ENCODE measurements at places on chromosomes 1 and 21.

DNA sequence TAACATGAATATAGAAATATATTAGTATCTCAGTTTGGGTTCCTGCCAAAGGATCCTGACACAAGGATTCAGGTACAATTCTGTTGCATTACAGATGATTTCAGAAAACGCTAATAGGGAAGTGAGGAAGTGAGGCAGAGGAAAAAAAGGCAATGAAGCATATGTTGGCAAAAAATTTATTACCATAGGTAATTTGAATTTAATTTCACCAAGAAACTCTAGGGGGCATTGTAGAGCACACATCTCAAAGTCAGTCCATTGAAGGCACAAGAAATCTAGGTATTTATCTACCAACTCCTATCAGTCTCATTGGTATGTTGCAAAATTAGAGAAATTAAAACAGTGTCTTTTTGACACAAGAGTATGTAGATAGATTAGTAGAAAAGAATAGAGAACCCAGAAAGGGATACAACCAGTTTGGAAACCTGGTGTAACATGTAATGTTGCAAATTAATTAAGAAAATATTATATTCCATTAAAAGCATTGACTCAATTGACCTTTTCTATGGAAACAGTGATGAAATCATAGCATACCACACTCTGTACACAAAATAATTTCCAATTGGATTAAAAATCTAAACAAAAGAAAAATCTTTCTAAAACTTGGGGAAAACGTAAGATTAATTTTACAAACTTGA lies 104.9 kb upstream of the SNX7 start:
- DNase-seq, result no peak

GRCh38 chr1:920010-920409 lies 3.7 kb upstream of the SAMD11 start:
- DNase-seq, result no peak

DNA sequence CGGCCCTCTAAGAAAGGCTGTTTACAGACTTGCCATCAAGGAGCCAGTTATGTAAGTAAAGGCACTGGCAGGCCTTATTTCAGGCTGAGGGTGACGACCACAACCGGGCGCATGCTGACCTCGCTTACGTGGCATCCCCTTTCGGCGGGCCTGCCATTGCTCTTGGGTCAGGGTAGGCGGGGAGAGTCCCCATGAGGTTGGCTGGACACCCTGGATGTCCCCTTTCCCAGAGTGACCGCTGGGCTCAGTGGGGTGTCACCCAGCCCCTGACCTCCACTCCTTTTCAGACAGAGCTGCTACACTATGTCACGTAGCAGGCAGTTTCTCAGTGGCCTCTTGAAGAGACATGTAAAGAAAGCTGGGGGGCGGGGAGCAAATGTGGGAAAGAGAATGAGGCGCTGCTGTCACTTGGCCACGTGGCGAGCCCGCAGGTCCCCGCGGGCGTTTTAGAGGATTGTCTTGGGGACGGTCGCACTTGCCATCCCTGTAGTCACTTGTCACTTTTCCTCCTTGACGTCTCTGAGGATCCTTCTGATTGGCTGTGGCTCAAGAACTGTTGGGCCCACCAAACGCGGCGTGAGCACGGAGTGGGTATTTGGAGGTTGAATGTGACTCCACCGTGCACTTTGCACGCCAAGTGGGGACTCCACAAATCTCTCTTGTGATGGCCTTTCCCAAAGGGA lies 42.2 kb downstream of the SLC37A1 start:
- no peak for DNase-seq

DNA sequence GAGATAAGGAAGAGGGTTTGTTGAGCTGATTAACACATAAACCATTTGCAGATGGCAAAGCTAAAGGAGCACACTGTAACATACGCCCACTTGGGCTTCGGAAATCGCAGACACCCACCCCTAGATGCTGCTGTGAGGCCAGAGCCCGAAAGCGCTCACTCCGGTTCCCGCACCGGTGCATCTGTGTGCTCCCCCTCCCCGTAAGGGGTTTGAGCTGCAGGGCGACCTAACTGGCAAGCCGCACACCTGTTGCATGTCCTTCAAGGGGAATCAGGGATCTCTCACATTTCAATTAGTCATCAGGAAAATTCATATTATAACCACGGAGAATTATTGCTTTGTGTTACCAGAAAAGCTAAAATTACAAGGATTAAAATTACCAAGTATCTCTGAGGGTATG lies 1.4 kb upstream of the CFH start:
- DNase-seq, result no peak

DNA sequence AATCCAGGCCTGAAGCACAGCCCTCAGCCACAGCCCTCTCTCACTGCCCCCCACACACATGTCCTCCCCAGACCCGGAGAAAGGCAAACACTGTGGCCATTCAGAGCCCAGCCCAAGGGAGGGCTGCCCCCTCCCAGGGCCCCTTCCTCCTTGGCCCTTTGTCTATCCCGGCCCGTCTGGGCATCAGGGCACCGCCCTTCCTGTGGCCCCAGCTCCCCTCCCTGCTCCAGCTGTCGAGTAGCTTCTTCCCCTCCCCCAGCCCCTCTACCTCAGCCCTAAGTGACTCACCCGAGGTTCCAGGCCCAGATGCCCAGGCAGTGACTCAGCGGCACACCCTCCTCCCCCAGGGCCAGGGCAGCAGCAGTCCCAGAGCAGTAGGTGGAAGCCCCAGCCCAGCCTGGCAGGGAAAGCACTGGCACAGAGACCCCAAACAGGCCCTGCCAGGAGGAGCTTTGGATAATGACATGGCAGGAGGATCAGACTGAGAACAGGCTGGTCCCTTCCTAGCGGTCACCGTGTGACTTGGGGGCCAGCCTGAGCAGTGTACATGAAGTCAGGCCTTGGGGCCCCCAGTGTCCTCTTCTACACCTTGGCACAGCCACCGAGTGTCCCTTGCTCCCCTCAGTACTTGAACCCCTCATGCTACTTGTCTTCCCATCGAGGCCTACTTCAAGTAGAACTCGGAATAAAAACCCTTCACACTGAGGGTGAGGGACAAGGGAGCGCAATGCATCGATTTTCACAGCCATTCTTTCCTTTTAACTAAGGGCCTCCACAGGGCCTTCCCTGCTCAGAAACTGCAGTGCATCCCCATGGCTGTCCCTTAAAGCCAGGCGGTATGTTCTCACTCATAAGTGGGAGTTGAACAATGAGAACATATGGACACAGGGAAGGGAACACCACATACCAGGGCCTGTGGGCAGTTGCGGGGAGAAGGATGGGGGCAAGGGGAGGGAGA lies 1.0 kb upstream of the S100A2 start:
- peak; percentile 78 for DNase-seq

DNA sequence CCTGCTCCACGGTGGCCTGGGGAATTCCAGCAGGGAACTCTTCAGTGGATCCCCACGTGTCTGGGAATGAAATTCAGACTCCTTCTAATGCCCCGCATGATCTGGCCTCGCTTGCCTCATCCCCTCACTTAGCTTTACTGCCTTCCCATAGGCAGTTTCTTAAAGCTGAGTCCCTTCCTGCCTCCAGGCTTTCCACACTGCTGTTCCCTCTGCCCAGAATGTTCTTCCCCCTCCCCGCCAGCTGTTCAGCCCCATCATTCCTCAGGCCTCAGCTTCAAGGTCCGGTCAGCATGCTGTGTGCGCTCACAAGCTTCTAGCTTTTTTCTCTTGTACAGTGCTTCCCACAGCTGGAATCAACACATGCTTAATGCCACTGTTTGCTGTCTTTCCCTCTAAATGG lies 54.9 kb upstream of the WASF2 start:
- no peak for DNase-seq

DNA sequence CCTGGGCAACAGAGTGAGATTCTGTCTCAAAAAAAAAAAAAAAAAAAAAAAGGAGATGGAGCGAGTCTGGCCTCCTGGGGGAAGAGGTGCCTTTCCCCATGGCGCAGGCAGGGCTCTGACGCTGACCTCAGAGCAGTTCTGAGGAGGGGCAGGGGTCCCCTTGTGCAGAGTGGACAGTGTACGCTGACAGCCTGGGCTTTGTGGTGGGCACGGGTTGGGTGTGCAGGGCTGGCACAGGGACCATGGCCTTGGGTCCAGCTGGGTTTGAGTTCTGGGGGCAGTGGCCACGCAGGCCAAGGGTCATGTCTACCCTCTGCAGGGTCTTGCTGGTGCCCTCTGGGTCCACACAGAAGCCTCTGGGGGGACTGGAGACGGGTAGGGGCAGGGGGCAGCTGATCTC lies 260.1 kb upstream of the C1orf174 start:
- no peak for DNase-seq

DNA sequence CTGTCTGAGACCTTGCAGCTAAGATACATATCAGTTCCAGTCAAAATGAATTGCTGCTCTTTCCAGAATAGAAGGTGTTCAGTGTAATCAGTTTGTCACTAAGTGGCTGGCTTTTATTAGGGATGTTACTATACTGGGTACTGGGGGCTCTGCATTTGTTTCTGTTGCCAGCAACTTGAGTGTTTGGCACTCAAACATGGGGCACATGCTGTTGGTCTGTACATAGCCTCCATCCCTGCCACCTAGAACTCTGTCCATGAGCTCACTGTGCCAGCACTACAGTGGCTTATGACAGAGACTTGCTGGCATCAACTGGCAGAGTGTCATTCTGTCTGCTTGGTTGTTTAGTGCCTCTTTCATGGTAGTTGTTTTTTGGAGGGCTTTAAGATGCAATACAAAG lies 45.1 kb downstream of the RGSL1 start:
- DNase-seq, result no peak

DNA sequence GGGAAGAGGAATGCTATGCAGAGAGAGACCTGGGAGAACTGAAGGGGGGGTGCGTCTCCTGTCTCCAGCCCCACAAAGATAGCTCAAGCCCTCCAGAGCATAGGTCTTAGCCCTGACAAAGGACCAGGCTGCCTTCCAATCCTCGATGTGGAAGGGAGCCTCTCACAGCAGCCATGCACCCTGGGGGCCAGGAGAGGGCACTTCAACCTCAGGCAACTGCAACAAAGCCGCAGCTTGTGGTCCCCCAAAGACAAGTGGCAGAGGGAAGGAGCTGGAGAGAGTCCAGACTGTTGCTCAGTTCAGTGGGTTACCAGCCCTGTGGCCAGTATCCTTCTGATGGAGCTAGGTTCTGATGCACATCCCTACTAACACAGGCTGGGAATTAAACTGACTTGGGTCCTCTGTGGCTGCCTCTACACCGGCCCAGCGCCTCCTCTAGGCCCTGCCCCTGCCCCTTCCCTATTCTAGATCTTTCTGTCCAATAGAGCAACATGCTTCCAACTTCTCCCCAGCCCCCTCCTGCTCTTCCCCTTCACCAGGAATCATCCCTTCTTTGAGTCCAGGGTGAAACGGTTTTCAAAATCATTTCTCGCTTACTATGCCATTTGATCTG lies 100.7 kb upstream of the SPATA6 start:
- DNase-seq, result no peak

- DNase-seq, result no peak
Observed at GRCh38 chr1:19164274-19165015, 45.6 kb downstream of the UBR4 start.

DNA sequence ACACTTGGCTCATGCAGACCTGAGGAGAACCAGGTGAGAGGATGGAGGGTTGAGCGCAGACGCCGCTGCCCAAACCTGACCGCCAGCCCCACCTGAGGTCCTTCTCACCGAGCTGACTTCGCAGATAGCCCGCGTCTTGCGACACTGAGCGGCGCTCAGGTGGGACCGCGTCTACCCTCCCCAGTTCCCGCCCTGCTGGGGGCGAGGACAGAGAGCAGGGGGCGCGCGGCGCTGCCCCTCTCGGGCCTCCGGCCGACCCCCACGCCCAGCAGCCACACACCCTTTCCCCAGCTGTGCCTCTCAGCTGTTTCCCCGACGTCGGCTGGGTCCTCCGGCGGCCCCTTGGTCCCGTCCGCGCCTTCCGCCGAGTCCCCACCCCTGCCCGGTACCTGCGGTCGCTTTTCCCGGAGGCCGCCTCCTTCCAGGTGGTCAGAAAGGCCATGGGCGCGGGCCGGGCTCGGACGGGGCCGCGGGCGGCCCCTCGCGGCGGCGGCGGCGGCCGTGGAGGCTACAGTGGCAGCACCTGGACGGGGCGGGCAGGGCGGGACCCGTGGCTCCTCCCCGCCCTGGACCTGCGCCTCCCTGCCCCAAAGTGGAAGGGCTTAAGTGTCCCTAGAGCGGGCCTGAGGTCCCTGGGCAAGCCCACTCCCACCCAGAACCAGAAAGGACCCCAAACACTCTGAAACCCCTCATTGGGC lies 14.4 kb upstream of the TTC39A start:
- DNase-seq, result no peak

DNA sequence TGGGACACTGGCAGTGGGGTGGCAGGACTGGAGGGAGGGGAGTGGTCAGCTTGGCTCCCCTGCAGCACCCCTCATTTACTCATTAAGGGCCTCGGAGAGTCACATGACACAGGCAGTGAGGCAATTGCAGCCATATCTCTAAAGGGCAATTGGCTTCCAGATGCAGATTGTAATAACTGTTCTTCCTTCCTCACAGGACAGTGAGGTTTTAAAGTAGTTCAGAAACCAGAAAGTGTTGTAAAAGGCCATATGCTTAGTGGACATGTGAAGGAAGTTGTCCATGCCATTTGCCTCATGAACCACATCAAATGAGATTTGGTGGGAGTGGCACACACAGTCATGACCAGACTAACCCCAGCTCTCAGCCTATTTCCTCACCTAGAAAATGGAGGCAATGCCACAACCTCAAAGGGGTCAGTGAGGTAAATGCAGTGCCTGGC lies 11.1 kb downstream of the MTX1 start:
- DNase-seq, result no peak

DNA sequence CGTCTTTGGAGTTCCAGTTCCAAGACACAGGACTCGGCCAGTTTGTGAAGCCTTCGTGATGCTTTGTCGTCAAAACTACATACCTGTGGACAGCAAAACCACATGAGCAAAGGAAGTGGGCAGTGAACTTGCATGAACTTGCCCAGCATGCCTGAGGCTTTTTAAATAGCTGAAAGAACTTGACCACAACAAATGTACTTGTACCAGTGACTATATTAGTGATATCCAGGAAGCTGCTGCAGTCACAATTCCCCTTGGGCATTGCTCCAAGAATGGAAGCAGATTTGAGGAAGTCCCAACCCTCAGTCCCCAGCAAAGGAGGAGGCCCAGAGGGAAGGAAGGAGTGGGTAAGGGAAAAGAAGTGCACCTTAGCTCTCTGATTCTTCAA lies 2.6 kb downstream of the FUCA1 start:
- no peak for DNase-seq

DNA sequence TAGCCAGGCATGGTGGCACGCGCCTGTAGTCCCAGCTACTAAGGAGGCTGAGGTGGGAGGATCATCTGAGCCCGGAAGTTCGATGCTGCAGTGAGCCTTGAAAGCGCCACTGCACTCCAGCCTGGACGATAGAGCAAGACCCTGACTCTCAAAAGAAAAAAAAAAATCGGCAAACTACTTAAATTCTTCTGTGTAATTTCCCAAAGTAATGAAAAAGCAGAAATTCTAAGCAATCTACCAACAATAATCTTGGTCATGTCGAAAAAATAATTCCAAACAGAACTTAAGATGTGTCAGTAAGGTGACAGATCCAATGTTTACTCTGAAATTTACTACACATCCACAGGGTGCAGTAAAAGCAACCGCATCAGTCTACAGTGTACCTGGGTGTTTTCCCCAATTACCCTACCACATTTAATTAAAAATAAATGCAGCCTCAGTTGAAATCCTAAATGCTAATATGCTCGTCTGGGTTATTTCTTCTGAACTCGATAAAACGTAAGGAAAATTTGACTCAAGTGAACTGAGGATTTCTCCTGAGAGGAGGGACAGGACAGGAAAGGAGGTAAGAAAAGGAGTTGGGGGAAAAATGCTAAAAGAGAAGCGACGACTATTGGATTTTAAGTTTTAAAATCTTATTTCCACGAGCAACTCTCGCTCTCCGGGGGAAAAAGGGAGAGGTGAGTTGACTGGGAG lies 801 bp downstream of the EPRS1 start:
- no peak for DNase-seq

- DNase-seq, result no peak
Observed at GRCh38 chr21:45421846-45422775, 17.1 kb downstream of the COL18A1 start.

- DNase-seq, result no peak
Observed at GRCh38 chr1:15948595-15949452, 27.1 kb downstream of the ZBTB17 start.

Measured in stimulated activated CD8-positive, alpha-beta memory T cell treated with anti-CD3 and anti-CD28 coated beads, Interleukin-4, amount 100 ng/mL, for 1 hour (primary cell).